Bladder microvascular endothelial cell (primary cell): ENCODE measurements at places on chromosomes 5 and 9. TPM values are rescaled to one million over a fixed set of nuclear protein-coding genes. Genes with fewer than 3 reads are reported as not detected.

The ZNF189 gene
- total RNA-seq, result 15.4 and 32.8 TPM in 2 replicates

The DHFR gene
- total RNA-seq, result 19.5 and 20.6 TPM in 2 replicates

The PLAC8L1 gene
- not detected in 2 replicates for total RNA-seq

The F12 gene
- 0.69 and 1.3 TPM in 2 replicates for total RNA-seq

The TMEM215 gene
- not detected in 2 replicates for total RNA-seq

The SHISAL2B gene
- total RNA-seq, result not detected in 2 replicates

The SLC46A2 gene
- not detected in 2 replicates for total RNA-seq

The FAM219A gene
- 8.6 and 15.9 TPM in 2 replicates for total RNA-seq

The INSL6 gene
- total RNA-seq, result 0.13 TPM in 1 of 2 replicates, not detected in the other

The CMYA5 gene
- 0.06 TPM in 1 of 2 replicates, not detected in the other for total RNA-seq

The NXNL2 gene
- total RNA-seq, result 0.25 and 0.32 TPM in 2 replicates

The HAPLN1 gene
- total RNA-seq, result under 0.01 TPM in 1 of 2 replicates, not detected in the other

The ZNF367 gene
- 9.1 and 9.6 TPM in 2 replicates for total RNA-seq

The SNAPC3 gene
- 26.9 and 50.4 TPM in 2 replicates for total RNA-seq

The SH3GL2 gene
- 0.06 TPM in 1 of 2 replicates, not detected in the other for total RNA-seq

The FCN1 gene
- total RNA-seq, result not detected in 2 replicates

The CBY3 gene
- 0.16 TPM in 1 of 2 replicates, not detected in the other for total RNA-seq

The RNF183 gene
- not detected in 2 replicates for total RNA-seq

The MARVELD2 gene
- 0.81 and 4.4 TPM in 2 replicates for total RNA-seq

The TLX3 gene
- total RNA-seq, result not detected in 2 replicates

The FOXD4L3 gene
- total RNA-seq, result not detected in 2 replicates

The TIFAB gene
- total RNA-seq, result not detected in 2 replicates

The POU5F2 gene
- 0.49 and 1.9 TPM in 2 replicates for total RNA-seq

The NDUFAF2 gene
- 15.7 and 18.9 TPM in 2 replicates for total RNA-seq

The WDR31 gene
- total RNA-seq, result 0.49 and 0.63 TPM in 2 replicates

The NR5A1 gene
- total RNA-seq, result not detected in 2 replicates

The TUSC1 gene
- 5.9 and 6.8 TPM in 2 replicates for total RNA-seq

The NUTM2G gene
- total RNA-seq, result not detected in 2 replicates

The IFNA2 gene
- total RNA-seq, result not detected in 2 replicates

The GARIN3 gene
- total RNA-seq, result not detected in 2 replicates

The VCAN gene
- total RNA-seq, result 3.6 and 7.9 TPM in 2 replicates

The MYMK gene
- not detected in 2 replicates for total RNA-seq

The CER1 gene
- not detected in 2 replicates for total RNA-seq

The SLU7 gene
- total RNA-seq, result 49.9 and 76.3 TPM in 2 replicates

The LIX1 gene
- total RNA-seq, result not detected in 2 replicates

The KIAA1958 gene
- 0.32 and 5.4 TPM in 2 replicates for total RNA-seq

The TTC23L gene
- not detected in 2 replicates for total RNA-seq

The CAVIN4 gene
- 0.97 and 4.6 TPM in 2 replicates for total RNA-seq

The WNK2 gene
- total RNA-seq, result 0.06 TPM in 1 of 2 replicates, not detected in the other

The IPO11 gene
- 70.7 and 129 TPM in 2 replicates for total RNA-seq

The RMRP gene
- total RNA-seq, result 15,158 and 208,384 TPM in 2 replicates

The GAPT gene
- total RNA-seq, result not detected in 2 replicates

The FYB1 gene
- total RNA-seq, result under 0.01 and 0.06 TPM in 2 replicates

The LVRN gene
- 0.16 and 0.57 TPM in 2 replicates for total RNA-seq

The ANKRD31 gene
- under 0.01 TPM in 2 replicates for total RNA-seq

The MRPL41 gene
- 48.6 and 66.5 TPM in 2 replicates for total RNA-seq

The GPR150 gene
- 0.06 TPM in 1 of 2 replicates, not detected in the other for total RNA-seq

The ROPN1L gene
- total RNA-seq, result 0.25 and 1.6 TPM in 2 replicates

The CDX1 gene
- total RNA-seq, result not detected in 2 replicates

The BRD3OS gene
- 4.5 and 7.8 TPM in 2 replicates for total RNA-seq

The ZDHHC11B gene
- not detected in 2 replicates for total RNA-seq
